ENCODE measurements at places on chromosomes 5 and 9.

- DNase-seq: no peak
These were observed 85.8 kb downstream of the LHFPL2 start for GRCh38 chr5:78562714-78563330.

GRCh38 chr9:109382182-109382581 lies 61.3 kb upstream of the EPB41L4B start:
- DNase-seq: no peak

GRCh38 chr9:23779220-23779619 lies 46.8 kb downstream of the ELAVL2 start:
- DNase-seq: no peak

GRCh38 chr5:13250464-13251291 lies 693.8 kb downstream of the DNAH5 start:
- DNase-seq: peak; percentile 42

- peak; percentile 81 for DNase-seq
These were observed 87.3 kb upstream of the GNAQ start for GRCh38 chr9:78118742-78119473.

GRCh38 chr9:137558127-137558526 lies 6.4 kb downstream of the MRPL41 start:
- DNase-seq: no peak

Data from OCI-M1 (cell line).